Activated CD8-positive, alpha-beta memory T cell treated with anti-CD3 and anti-CD28 coated beads for 48 hours (primary cell): ENCODE measurements at places on chromosomes 6 and 20.

DNA sequence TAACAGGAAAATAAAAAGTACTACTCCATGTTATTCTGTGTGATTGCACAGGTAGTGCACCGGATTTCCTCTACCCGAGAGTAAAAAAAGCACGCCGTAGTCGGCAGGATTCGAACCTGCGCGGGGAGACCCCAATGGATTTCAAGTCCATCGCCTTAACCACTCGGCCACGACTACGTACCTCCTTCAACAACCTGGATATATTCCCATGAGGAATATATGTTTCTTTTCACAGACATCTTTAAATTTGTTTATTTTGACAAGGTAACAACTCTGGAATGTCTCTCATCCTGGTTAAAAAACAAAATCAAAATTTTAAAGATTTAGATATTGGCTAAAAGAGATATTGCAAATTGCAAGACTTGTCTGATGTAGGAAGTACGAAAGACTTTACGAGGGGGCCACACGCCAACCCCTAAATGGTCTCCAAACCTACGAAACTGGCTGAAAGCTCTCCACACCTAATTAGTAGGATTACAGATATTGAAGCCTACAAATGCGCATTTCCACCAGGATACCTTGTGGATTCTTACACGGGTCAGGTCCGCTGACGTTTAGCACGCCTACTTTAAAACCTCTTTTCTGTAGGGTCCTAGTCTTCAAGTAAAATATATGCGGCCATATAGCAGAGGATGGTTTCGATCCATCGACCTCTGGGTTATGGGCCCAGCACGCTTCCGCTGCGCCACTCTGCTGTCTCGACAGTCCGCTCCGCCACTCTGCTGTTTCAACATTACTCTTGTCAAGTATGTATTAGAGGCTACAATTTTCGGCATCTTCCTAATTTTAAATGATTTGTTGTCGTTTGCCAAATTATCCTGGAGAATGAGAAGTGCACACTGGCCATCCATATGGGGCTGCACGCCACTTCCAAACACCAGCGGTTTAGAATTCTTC is 52.2 kb upstream of the BTN3A2 start:
- DNase-seq = peak; percentile 95

GRCh38 chr6:122567034-122567433 is 43.2 kb upstream of the PKIB start:
- DNase-seq = no peak

- DNase-seq = no peak
Observed at GRCh38 chr6:138116661-138116999, 9.4 kb upstream of the PERP start.

DNA sequence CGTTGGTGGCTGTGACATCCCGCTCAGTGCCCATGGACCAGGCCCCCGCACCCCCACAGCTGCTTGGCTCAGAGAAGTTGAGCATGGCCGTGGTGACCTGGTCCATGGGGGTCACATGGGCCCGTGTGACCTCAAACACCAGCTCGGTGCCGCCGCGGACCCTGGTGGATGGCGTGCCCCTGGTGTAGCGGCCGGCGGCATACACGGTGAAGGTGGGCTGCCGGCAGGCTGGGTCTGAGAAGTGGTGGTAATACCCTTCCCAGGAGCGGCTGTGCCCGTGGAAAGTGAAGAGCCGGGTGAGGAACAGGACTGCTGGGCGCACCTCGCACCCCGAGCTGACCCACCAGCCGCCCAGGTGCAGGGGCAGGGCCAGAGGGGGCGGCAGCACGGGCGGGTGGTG is 54.1 kb downstream of the APCDD1L start:
- no peak for DNase-seq

DNA sequence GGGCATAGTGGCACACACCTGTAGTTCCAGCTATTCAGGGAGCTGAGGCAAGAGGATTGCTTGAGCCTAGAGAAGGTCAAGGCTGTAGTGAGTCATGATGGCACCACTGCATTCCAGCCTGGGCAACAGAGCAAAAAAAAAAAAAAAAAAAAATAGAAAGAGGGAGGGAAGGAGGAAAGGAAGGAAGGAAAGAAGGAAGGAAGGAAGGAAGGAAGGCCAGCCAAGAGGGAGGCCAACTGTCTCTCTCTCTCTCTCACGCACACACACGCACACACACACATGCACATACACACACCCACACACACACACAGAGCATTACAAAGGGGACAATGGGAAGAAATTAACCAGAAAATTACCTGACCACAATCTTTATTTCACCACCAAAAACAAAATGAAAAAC is 50.6 kb upstream of the COL9A1 start:
- no peak for DNase-seq

- no peak for DNase-seq
Observed at GRCh38 chr6:133767357-133767970, 121.4 kb upstream of the TCF21 start.

DNA sequence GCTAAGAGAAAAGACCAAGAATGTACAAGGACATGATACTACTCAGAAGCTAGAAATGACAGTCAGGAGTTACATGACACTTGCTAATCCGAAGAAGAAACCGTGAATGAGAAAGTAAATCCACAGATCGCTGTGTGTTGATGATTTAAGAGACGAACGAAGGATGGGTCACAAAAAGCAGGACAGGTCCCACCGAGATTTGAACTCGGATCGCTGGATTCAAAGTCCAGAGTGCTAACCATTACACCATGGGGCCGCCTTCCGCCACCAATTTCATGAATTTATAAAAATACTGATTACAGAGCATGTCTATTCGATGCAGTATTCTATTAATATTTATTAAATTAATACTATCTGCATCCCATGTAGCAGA is 54.0 kb upstream of the BTN3A2 start:
- no peak for DNase-seq

- no peak for DNase-seq
Observed at GRCh38 chr6:146358431-146359046, 185.1 kb upstream of the RAB32 start.

- DNase-seq = no peak
Observed at GRCh38 chr20:46683939-46684750, 5.1 kb downstream of the TP53RK start.

DNA sequence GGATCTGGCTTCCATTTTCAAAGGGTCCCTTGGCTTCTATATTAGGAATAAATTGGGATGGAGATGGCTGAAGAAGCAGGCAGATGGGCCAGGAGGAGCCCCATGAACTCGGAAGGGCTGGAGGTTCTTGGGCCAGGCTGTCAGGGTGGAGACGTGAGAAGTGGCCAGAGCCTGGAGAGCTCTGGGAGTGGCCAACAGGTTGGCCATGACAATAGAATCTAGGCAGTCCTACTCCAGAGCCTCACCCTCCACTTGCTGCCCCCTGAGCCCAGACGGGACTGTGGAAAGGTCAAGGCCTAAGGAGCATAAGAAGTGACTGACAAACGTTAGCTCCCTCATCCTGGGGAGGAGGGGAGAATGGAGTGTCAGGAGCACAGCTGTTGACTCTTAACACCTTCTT is 62.1 kb downstream of the STK35 start:
- no peak for DNase-seq

GRCh38 chr20:46624946-46625345 is 26.3 kb downstream of the SLC13A3 start:
- DNase-seq = no peak

DNA sequence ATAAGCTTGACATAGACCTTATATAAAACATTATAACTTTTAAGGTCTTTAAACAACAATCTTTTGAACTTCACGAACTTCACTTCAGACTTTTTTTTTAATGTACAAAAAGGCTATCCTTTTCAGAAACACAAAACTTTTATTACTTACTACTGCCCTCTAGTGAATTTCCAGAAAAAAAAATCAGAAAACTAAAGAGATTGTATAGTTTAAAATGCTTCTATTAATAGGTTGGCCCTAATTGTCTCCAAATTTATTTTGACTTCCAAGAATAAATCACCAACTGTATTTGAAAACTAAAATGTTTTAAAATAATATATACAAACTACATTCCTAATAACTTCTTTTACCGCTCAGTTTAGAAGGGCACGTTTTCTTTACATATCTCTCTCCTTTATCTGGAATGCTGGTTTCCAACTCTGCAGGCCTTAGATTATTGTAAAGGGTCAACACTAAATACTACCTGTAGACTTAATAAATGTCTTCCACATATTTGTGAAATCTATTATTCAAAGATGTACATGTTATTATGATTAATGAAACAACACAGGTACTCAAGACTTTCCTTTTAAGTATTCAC is 66.8 kb downstream of the LMBRD1 start:
- DNase-seq = no peak

DNA sequence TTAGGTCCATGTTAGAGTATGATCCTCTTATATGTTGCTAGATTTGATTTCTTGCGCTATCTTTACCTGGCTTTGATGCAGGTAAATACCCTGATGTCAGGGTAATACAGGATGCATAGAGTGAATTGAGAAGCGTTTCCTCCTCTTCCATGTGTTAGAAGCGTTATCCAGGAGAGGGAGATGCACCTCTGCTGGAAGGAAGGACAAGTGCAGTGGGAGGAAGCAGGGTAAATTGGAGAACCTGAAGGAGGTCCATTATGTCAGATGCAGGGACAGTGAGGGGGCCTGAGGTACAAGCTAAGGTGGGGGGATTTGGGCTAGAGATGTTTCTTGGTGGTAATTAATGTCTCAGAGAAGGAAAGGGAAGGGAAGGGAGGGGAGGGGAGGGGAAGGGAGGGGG is 7.7 kb downstream of the SHLD1 start:
- DNase-seq = no peak

DNA sequence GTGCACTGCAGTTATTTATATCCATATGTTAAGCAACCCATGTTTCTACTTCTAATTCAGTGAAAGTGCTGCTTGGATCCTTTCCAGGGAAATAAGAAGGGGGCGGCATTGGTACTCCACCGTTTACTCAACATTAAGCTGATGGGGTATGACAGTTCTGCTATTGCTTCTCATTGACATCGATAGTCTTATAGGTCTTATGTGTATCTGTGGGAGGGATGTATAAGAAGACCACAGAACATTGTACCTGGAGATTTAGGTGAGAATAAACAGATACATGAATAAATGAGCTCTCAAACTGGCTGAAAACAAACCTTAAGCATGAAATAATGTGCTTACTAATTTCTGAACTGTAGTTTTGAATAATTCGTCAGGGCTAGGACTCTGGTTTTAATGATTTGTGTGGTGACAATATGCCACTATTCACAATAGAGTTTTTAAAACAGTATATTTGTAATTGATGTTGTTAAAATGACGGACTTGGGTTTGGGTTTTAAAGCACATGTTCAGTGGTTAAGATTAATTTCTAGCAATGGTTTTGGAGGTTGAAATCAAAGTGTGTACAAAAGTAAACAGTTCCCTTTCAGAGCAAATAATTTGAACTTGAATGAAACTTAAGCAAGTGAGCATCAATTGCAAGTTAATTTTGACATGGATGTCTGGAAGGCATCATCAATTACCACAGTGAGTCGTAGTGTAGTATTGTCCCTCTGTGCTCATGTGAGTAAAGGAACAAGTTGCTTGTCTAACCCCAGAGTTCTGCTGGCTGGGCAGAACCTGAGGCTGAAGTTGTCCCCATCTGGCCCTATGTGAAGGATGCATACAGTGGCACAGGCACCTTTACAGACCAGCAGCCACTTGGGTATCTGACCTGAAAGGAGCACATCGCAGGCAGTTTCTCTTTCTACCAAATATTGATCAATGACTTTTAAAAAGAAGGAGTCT is 84.7 kb upstream of the SUPT3H start:
- no peak for DNase-seq
